ENCODE measurements at places on chromosomes 3 and 15. TPM values are rescaled to one million over a fixed set of nuclear protein-coding genes. Genes with fewer than 3 reads are reported as not detected.

- no peak for DNase-seq
These were observed 100.6 kb downstream of the IL1RAP start for GRCh38 chr3:190614226-190615059.

- DNase-seq: no peak
These were observed 210.8 kb downstream of the XXYLT1 start for GRCh38 chr3:195060217-195060481.

- no peak for DNase-seq
These were observed 18.4 kb upstream of the GABRA5 start for GRCh38 chr15:26848498-26848897.

KLHDC8B gene
- 41.1 TPM for total RNA-seq

GRCh38 chr3:45664578-45664977, 24.6 kb upstream of the SACM1L start:
- DNase-seq: no peak

DNA sequence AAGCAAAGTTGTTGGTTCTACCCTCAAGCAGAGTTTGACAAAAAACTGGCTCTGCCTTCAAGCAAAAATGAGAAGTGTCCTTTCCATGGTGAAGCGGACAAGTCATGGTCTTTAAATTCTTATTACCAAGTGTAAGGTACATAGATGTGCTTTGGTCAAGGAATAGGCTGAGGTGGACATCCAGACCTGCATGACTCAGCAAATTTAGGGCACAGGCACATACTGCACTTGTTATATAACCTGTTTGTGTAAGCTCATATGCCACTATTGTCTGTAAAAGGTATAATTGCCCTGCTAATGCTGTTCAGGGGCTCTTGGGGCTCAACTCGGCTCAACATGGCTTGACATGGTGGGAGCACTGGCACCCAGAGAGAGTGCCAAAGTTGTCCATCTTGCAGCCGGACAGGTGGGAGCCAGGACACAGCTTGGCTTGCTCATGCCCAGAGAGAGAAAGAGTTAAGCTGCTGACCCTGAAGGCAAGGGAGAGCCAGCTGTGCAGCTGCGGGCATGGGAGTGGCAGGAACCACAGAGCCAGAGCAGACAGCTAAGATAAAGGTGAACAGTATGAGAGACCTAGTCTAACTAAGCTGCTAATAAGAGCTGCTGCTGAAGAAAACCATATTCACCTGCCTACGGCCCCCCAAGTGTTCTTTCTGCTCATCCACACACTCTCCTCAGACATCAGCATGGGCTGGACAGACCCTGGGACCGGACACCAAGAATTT, 17.7 kb downstream of the MCCC1 start:
- no peak for DNase-seq

GRCh38 chr15:92166751-92167405, 226.8 kb upstream of the ST8SIA2 start:
- DNase-seq: no peak

DNA sequence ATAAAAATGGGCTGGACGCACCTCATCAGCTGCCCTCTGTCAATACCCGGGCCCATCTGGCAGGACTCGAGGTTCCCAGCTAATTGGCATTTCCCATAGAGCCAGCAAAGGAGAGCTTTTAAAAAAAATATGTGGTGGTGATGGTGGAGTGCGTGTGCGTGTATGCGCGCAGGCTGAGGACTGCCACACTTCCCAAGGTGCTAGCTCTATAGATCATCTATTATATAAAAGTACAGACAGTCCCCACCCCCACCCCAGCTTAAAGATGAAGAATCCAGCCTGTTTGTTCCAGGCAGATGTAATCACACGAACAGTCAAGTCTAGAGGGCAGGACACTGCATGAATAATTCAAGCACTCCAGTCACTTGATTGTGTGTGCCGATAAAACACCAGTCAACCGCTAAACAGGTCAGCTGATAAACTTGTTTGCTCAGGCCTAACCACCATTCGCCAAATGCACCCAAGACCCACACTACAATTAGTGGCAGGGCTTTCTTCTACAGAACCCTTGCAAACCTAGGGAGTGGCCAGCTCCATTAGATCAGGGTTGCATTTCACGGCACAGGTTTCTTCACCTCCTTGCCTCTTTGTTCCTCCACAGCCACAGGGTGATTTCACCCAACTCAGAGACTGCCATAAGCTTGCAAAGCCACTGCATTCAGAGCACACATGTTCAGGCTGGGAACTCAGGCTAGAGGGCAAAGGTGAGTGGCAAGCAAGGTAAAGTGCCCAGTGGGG, 5.8 kb downstream of the TLE3 start:
- no peak for DNase-seq

ZBED2 gene
- total RNA-seq: not detected

DNA sequence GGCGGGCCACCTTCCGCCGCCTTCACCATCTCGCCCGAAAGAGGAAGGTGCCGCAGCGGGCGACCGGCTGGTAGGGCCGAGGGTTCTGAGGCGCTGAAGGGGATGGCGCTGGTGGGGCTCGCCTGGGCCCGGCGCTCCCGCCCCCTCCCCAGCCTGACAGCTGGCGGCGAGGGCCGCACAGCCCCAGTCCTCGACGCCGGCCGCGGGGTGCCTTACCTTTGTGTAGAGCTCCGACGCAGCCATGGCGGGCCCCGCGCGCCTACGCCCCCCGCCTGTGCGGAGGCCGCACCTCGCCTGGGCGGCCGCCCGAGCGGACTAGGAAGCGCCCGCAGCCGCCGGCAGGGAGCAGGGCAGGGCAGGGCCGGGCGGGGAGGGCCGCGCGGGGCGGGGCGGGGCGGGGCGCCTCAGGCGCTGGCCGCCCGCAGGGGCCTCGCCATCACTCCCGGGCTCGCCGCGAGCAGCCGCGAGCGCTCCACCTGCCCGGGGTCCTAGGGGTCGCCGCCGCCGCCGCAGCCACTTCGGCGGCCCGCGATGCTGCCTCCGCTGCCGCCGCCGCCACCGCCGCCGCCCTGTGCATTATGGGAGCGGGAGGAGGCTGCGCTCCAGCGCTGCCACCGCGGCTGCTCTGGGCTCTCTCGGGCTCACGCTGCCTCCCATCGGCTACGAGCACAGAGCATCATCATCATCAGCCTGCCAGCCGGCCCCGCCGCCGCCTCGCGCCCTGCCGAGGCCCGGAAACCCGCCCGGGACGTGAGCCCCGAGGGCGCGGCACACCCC, at the start of gene MYO5A:
MYO5A (minus strand) TSS at position 317 of the 777 bp plus-strand sequence; CDS start at position 243, 74 bp downstream.
- peak; percentile 90 for DNase-seq

GRCh38 chr15:68441045-68441743, 9.2 kb upstream of the ITGA11 start:
- DNase-seq: peak; percentile 17

PDE8A gene
- 13.9 TPM for total RNA-seq

CPN2 gene
- 0.22 TPM for total RNA-seq

GRCh38 chr3:124699686-124700396, 30.4 kb upstream of the UMPS start:
- DNase-seq: peak; percentile 35

DNA sequence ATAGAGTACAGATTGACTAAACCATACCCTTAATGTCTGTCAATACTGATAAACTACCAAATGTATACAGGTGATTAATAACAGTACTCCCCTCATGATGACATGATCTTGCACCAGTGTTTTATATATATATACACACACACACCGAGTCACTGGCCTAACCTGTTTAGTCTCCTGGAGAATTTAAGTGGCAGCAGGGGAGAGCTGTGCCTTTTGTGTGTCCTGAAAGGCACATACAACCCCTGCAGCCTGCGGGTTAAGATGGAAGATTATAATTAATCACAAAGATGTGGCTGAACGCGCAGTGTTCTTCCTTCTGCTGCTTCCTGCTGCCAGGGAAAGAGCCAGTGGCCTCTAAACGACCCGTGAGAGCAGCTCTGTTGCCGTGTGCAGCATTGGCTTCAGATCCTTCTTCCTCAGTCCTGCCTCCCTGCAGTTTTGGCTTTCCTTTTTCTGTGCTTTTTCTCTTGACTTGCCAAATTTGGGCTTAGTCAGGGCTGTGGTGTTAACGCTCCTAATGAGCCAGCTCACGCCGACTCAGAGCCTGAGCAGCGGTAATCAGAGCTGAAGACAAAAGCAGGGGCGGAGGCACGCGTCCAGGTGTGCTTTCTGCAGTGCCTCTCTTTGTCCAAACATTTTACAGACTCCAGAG, 42.5 kb upstream of the UBE3A start:
- peak; percentile 86 for DNase-seq

- no peak for DNase-seq
These were observed 516.4 kb upstream of the DPH6 start for GRCh38 chr15:36062357-36062756.

- no peak for DNase-seq
These were observed 71.5 kb downstream of the TJP1 start for GRCh38 chr15:29750754-29751153.

SLC35G2 gene
- 2.1 TPM for total RNA-seq

- DNase-seq: no peak
These were observed 150.1 kb upstream of the LRRN1 start for GRCh38 chr3:3648988-3649679.

GRCh38 chr3:50570508-50571279, 1.4 kb downstream of the HEMK1 start:
- no peak for DNase-seq

- peak; percentile 66 for DNase-seq
These were observed at the start of gene ACP3 for GRCh38 chr3:132317229-132317948. ACP3 (plus strand) TSS chr3:132317407; CDS start chr3:132317457, 50 bp downstream.

DNA sequence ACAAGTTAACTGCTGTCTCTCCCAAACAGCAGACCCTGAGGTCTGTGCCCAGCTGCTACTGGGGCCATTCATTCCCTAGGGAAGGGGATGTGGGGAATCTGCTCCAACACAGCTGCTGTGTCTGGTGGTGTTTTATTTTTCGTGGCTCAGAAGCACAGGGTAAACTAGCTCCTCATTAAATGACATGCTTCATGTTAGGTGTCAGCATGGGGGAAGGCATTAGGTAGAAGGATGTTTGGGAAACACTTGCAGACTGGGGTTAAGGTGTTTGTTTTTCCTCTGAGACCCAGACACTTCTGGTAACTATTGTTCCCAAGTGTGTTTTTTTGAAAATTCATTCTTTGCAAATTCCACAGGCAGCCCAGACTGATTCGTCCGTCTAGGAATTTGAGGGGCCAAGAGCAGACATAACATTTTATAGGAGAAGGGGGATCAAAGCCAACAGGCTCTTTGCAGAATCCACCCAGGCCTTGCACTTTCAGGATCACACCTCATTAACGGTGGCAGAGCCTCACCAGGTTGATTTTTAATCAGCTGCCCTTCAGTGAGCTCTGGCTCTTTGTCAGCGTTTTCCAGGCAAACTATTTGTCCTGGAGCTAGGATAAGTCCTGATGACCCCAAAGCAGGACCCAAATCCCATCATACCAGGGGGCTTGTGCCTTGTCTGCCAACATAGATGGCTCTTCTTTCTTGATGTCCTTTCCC, 65.4 kb upstream of the ITGA11 start:
- DNase-seq: peak; percentile 73

GRCh38 chr15:93989440-93989998, 241.8 kb upstream of the MCTP2 start:
- no peak for DNase-seq
